ENCODE measurements at places on chromosomes 3 and 15.

DNA sequence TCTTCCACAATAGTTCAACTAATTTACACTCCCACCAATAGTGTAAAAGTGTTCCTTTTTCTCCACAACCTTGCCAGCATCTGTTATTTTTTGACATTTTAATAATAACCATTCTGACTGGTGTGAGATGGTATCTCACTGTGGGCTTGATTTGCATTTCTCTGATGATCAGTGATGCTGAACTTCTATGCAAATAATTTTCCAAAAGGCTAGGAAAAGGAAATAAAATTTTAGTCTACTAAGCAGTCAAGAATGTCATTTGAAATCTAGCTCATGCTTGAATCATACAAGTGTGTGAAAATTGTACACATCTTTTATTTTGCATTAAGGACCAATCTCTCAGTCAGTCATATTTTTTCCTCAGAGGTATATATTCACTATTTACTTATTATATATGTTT is 101.7 kb upstream of the UBP1 start:
- DNase-seq, result no peak

DNA sequence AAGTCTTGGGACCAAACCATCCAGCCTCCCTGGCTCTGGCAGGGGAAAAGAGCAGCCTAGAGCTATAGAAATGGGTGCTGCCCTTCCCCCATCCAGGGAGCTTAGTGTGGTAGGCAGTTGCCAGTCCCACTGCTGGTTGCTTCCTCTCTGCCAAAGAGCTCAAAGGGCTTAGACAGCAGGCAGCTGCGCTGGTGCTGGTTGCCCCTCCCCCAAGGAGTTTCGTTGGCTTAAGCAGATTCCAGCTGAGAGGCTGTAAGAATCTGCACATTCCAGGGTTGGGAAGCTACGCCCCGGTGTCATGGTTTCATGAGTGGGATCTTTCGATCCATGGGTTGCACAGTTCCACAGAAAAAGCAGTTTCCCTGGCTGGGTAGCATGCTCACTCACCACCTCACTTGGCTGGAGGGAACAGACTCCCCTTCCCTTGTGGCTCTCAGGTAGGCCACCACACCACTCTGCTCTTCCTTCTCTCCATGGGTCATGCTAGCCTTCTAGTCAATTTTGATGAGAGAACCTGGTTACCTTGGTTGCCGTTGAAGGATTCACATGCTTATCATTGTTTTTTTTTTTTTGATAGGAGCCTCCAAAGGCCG is 195.1 kb downstream of the EPHA6 start:
- no peak for DNase-seq

GRCh38 chr3:158384019-158384418 is 187.0 kb upstream of the MLF1 start:
- DNase-seq, result no peak

GRCh38 chr3:149501524-149501923 is 27.0 kb downstream of the TM4SF4 start:
- DNase-seq, result no peak

DNA sequence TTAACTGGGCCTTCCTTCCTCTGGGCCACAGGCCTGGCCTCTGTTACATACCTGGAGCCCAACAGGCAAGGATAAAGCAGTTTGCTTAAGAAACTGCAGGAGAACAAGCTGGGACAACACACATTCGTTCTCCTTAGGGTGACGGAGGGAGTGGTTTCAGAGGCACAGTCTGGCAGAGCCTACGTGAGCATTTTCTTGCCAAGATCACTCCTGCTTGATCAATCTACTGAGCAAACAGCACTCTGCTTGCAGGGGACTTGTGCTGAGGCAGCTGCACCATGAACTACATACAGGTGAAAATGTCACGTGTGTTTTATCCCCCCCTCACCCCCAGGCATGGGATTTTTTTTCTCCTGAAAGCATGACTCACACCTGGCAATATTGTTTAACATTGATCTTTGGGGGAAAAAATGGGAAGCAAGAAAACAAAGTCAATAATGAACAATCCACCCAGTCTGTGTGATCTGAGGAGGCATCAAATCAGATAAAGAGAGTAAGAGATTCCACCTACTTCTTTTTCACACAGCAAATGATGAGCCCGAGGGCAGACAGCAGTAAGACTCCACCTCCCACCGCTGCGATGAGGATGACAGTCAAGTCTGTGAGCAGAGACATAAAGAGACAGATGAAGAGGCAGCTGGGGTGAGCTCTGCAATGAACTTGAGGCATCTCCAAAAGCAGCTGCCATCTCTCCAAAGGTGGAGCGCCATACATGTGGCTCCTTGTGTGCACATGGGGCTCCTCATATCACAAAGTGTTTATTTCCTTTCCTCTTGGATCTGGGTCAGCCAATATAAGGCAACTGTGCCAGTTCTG is 57.4 kb downstream of the CDCP1 start:
- DNase-seq, result no peak

- peak; percentile 11 for DNase-seq
These were observed 4.5 kb upstream of the RFT1 start for GRCh38 chr3:53134631-53135232.
